HFFc6 (cell line): ENCODE measurements at places on chromosomes 2 and 18.

- DNase-seq, result no peak
Observed at GRCh38 chr2:11713815-11714214, 32.6 kb upstream of the LPIN1 start.

- DNase-seq, result no peak
Observed at GRCh38 chr2:169734169-169734847, 676 bp downstream of the KLHL23 start.

DNA sequence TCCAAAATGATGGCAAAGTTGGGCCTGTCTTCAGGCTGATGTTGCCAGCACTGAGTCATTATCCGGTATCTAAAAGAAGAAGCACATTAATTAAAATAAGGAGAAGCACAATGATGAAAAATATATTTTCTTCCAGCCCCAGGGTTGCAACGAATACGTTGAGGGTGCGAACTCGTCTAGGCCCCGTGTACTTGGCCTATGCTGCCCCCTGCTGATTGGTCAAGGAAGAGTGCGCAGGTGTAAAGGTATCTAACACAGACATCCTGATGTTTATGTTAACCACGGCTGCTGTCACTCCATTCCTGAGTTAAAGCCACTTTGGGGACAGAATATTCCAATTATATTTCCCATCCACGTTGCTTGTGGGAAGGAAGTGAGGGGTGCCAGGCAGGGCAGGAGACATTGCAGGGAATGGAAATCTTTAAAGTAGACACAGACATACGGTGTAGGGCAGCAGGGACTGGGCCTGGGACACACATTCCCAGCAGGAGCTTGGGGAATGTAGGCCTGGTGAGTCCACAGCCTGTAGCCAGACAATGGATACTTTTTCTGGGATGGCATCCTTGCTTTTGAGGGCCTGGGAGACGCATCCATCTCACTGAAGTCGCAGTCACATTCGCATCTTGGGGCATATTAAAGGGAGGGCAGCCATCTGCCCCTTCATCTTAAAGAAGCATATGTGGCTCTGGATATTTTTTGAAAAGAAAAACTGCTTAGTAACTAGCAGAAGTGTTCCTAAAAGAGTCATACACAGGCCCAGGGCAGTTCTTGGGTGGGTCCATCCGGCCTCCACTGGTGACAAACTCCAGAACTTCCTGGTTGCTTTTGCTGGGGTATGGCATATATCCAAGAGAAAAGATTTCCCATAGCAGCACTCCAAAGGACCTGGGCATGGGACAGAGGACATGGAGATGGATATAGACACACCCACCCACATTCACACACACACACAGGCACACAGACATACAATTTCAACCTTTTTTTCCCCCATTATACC is 81.9 kb downstream of the CLIP4 start:
- peak; percentile 52 for DNase-seq

DNA sequence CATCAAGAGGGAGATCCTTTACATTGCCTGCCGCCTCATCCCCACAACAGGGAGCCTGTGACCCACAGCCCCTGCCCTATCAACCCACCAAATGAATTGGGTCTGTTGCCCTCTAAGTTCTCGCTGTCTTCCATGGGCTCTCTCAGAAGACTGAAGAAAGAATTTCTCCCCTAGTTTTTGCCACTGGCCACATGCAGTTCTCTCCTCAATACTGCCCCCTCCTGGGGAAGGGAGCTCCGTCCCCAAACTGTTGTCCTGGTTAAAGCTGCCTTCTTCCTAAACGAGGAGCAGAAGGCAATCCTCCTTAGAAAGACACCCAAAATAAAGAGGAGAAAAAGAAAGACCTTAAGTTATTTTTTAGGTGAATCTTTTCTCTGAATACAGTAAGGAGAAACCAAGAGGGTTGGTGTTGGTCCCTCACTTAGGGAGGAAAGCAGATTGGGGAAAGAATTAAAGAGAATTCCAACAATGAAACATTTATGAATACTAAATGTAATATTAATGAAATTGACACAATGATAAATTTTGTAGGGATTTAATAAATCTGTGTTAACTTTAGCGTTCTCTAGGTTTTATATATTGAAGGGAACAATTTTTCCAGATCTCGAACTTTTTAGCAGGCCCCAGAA is 31.1 kb upstream of the SATB2 start:
- peak; percentile 47 for DNase-seq

DNA sequence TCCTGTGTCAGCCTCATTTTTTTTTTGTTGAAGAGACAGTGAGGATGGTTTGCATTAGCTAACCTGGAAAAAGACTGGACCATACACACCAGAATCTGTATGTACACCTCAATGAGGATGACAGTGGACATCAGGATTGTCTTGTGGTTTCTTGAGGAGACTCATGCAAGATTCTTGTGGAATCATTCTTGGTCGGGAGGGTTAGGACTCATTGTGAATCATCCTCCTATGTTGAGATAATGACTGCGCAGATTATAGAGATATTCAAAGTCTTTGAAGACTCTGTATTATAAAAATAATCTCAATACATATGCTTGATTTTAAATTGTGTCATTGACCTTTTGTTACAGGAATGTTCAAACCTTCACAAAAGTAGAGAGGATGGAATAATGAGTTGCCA is 49.1 kb upstream of the DOCK10 start:
- peak; percentile 98 for DNase-seq

DNA sequence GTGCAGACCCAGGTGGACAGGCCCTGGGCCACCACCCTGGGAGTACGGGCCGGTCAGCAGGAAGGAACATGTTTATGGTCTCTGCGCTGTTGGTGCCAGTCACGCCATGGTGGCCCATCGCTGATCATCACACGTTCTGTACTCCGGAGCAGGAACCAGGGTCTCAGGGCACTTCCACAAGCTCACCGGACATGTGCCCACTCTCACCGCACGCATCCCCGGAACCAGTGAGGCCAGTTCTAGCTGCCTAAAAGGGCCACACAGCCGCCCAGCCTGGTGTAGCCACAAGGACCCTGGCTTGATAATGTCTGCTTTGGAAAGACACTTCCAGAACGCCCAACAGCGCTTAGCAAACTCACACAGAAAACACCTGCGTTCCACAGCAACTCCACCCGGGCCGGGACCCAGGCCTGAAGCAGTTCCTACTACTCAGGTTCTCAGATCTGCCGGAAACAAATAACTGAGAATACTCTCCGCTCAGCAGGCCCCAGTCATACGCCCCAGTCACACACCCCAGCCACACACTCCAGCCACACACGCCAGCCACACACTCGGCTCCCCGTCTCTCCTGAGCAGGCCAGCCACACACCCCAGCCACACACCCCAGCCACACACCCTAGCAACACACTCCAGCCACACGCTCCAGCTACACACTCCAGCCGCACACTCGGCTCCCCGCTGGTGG is 123.3 kb downstream of the HDAC4 start:
- no peak for DNase-seq

DNA sequence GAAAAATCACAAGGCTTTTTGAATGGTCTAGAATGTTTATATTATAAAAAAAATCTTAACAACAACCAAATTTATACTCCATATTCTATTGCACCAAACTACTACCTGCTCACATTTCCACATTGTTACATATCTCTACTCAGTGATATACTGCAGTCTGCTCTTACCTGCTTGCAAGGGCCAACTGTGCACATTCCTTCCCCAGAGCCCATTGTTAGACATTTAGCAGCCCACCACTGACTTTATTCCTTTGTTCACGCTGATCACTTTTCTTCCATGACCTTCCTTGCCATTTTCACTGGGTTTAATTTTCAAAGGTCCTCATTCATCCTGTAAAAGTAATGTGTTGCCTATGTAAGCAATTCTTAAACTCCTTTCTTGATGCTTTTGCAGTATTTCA is 109.7 kb upstream of the KCNJ3 start:
- no peak for DNase-seq

- no peak for DNase-seq
Observed at GRCh38 chr18:23056315-23056714, 79.0 kb upstream of the CABLES1 start.

- no peak for DNase-seq
Observed at GRCh38 chr2:76953733-76954347, 568.3 kb downstream of the LRRTM4 start.

GRCh38 chr2:121253021-121253673 is 31.9 kb downstream of the TFCP2L1 start:
- DNase-seq, result no peak

DNA sequence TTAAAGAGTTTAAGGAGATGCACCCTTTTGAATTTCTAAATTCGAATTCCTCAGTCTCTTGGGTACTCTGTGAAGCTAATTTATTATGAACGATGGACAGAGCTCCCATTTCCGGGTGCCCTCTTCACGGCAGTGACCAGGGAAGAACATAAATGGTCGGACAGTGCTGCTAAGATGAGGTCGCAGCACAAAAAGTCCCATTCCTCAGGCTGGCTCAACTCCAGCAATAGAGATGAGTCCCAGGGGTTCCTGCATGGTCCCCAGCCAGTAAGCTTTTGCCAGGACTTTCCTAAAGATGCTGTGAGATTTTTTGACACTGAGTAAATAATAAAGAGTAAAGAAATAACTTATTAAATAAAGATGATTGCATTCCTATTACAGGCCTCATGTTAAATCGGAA is 43.0 kb upstream of the STK39 start:
- DNase-seq, result no peak

DNA sequence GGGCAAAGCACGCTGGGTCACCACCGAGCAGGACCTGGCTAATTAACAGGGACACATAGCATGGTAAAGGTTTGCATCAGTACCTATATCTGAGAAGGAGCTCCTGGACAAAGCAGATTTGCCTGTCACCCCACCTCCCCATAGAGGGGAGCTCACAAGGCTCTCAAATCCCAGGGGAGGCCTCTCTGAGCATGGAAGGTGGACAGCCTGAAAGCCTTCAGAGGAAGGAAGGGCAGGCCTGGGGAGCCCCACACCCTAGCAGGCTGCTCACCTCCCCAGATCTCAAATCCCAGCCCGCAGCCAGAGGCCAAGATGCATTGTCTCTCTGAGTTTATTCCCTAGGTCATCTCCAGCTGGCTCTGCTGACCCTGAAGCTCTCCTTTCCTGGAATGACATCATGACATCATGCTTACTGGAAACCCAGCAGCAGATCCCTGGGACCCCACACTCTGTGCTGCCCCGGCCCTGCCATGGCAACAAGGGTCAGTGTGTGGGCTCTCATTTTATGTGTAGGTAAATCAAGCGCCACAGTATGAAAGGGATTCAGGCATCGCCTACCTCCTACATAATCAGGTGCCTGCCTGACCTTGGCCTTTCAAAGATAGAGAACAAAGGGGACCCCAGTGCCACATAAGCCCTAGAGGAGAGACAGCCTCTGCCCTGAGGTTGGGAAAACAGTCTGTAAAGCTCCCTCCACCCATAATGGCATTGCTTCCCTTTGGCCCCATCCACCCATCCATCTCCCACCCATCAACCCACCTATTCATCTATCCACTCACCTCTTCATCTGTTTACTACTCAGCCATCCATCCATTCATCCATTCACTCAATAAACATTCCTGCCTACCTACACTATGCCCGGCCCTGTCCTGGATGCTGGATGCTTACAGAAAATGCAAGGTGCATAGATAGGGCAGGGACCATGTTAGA is 15.7 kb upstream of the TEX51 start:
- DNase-seq, result no peak

GRCh38 chr2:122830157-122830556 is 1074.7 kb downstream of the TSN start:
- DNase-seq, result no peak

DNA sequence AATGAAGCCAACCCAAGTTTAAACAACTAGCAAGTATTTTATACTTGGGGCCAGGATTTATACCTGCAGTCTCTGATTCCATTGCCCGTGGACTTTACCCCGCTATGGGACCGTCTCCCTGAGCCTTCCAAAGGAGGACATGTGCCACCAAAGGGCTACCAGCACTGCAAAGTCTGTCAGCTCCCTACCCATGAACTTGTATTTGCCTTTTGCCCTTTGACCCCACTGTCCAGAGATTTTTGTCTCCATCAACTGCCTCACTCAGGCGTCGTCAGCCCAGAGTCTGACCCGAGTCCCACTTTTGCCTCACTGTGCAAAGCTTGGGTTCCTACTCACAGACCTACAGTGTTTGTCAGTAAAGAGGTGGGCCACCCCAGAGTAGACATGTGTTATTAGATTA is 40.6 kb downstream of the B3GNT2 start:
- no peak for DNase-seq

DNA sequence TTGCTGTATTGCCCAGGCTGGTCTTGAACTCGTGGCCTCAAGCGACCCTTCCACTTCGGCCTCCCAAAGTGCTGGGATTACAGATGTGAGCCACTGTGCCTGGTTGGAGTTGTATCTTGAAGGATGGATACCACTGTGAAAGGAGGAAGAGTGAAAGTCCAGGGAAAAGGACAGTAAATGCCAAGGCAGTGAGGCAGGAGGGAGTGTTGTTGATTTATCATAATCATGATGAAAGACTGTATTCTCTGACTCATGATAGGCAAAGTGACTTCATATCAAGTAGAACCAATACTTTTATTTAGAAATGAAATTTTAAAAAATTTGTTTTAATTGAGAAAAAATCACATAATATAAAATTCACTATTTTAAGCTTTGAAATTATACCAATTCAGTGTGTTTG is 162.3 kb downstream of the ARHGAP28 start:
- DNase-seq, result no peak

DNA sequence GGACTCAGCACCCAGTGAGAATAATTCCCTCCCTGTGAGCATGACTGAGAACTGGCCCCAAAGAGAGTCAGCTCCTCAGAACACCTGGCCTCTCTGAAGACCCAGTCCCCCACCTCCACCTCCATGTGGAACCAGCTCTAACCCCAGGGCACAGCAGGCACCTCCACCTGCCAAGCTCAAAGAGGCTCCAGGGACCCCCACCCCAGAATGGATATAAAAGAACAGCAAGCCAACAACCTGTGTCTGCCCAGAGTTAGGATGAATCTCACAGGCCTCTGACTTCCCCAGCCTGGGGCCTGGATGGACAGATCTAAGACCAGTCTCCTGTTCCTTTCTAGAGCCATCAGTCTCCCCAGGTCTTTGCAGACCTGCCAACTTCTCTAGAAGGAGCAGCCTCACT is 498.5 kb downstream of the EIPR1 start:
- DNase-seq, result no peak

- no peak for DNase-seq
Observed at GRCh38 chr18:32761231-32761630, 11.6 kb downstream of the KLHL14 start.

GRCh38 chr2:133109772-133110171 is 439.8 kb upstream of the LYPD1 start:
- peak; percentile 35 for DNase-seq

GRCh38 chr2:62814123-62814522 is 108.6 kb downstream of the EHBP1 start:
- DNase-seq, result peak; percentile 62

GRCh38 chr2:239911641-239912071 is 113.5 kb downstream of the NDUFA10 start:
- DNase-seq, result no peak

DNA sequence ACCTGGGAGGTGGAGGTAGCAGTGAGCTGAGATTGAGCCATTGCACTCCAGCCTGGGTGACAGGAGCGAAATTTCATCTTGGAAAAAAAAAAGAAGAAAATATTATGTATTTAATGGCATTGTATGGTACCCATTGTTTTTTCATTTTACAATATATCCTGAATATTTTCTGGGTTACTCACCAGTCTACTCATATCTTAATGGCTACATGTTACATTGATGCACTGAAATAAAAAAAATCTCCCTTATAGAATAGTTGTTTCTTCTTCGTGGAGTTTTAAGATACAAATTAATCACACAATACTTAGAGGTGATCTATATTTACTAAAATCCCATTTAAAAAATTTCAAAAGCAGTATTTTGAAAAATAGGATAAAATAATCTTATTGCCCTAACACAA is 66.3 kb upstream of the XPO1 start:
- no peak for DNase-seq
